ENCODE measurements at places on chromosomes 12 and 14. TPM values are rescaled to one million over a fixed set of nuclear protein-coding genes. Genes with fewer than 3 reads are reported as not detected.

DNA sequence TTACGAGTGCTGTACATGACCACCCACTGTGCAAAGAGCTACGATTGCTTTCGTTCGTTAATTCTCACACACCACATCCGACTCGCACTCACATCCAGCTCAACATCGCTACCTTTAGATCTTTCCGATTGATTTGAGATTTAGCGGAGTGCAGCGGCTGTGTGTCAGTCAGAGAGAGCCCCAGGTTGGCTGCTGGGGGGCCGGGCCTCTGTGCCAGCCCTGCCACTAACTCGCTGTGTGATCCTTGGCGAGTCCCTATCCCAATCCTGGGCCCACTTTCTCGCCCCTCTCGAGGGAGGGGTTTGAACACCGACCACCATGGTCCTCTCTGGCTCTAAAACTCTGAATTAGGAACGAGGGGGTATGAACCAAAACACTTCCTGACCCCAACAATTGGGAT is 8.6 kb downstream of the DLK1 start:
- H3K4me1 ChIP-seq, result no peaks in the 10 kb centered on the region
- peaks cover 12% of the 10 kb centered on the region for H3K27me3 ChIP-seq
- no peaks in the 10 kb centered on the region for H3K36me3 ChIP-seq
- no peak overlapping the region for H3K27ac ChIP-seq
- DNase-seq, result no peak
- no peak overlapping the region for H3K4me3 ChIP-seq

- H3K27me3 ChIP-seq, result no peaks in the 10 kb centered on the region
- peaks cover 28% of the 10 kb centered on the region for H3K4me1 ChIP-seq
- no peak overlapping the region for H3K4me3 ChIP-seq
These were observed 54.9 kb downstream of the VWF start for GRCh38 chr12:6069437-6070093.

DNA sequence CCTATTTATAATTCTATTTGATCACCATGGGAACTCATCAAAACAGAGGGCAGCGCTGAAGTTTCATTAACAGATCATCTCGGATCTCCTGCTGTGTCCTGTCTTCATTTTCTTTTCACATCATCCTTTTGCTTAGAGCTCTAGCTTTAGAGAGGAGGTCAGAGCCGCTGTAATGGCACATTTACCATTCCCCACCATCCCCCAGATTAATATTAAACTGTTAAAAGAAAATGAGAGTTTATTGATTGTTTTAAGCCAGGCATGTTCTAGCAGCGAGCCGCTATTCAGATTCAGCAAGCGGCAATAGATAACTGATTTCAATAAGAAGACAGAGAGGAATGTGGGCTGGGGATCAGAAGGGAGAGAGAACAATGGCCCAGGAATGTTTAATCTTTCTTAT is 308.8 kb downstream of the EGLN3 start:
- no peaks in the 10 kb centered on the region for H3K27me3 ChIP-seq
- no peak for DNase-seq
- no peak overlapping the region for H3K4me3 ChIP-seq
- no peak overlapping the region for H3K27ac ChIP-seq
- no peaks in the 10 kb centered on the region for H3K4me1 ChIP-seq

- no peak overlapping the region for H3K27ac ChIP-seq
- H3K4me1 ChIP-seq, result no peaks in the 10 kb centered on the region
- no peaks in the 10 kb centered on the region for H3K27me3 ChIP-seq
These were observed 9.8 kb downstream of the TMTC2 start for GRCh38 chr12:82696543-82696942.

DNA sequence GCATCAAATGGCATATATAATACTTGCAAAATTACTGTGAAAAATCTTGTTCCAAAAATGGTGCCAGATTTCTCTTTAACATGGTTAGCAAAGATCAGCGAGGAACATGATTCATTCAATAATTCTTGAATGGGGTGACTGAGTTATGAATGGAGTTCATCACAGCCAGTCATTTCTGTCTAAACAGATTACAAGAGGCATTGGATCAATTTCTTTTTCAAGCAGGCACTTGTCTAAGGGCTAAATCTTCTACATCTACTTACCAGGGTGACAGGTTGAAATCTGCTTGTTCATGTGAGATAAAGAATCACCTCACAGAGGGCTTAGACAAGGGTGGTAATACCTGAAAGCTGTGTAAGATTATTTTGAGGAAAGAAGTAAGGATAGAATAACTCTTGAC is 247.7 kb downstream of the ATP23 start:
- no peaks in the 10 kb centered on the region for H3K27me3 ChIP-seq
- H3K4me1 ChIP-seq, result no peaks in the 10 kb centered on the region
- no peak overlapping the region for H3K27ac ChIP-seq

- peaks cover 16% of the 10 kb centered on the region for H3K36me3 ChIP-seq
- H3K27me3 ChIP-seq, result no peaks in the 10 kb centered on the region
- DNase-seq, result peak; percentile 57
- peaks cover 16% of the 10 kb centered on the region for H3K4me1 ChIP-seq
- H3K27ac ChIP-seq, result peak overlapping the region; percentile 71
- peak overlapping the region; percentile 92 for H3K4me3 ChIP-seq
These were observed 896 bp downstream of the EIF5 start for GRCh38 chr14:103334644-103335622.

DNA sequence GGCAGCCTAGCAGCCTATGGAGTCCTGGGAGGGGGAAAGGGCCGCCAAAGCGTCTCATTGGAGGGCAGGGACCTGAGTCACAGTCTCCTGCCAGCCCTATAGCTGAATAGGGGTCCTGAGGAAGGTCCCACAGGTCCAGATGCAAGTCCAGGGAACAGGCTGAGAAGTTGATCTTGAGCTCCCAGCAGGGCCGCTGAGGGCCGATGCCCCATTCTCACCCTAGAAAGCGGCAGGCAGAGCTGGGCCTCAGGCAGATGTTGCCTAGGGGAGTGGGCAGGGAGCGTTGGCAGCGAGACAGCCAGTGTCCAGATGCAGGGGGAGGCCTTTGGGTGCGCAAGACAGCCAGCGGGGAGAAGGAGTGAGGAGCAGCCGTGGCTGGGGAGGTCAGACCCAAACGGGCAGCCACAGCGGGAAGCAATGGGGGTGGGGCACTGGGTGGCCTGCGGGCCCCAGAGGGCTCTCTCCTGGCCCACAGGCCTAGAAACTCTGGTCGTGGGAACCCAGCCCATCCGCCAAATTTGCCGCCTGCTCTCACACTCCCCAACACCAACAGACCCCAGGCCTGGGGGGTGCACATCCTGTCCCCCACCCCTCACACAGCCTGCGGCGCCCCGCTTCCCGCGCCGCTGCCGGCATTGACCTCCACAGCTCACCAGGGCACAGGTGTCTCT is 1.1 kb downstream of the HDAC7 start:
- peaks cover 1% of the 10 kb centered on the region for H3K36me3 ChIP-seq
- peaks cover 90% of the 10 kb centered on the region for H3K4me1 ChIP-seq
- H3K4me3 ChIP-seq, result peak overlapping the region; percentile 87

- peak within 1 kb of the TSS; percentile 72 for H3K4me3 ChIP-seq
- peaks cover 12% of the 10 kb centered on the region for H3K4me1 ChIP-seq
- no peak within 1 kb of the TSS for H3K27ac ChIP-seq
- DNase-seq, result no peak
- H3K27me3 ChIP-seq, result peaks cover 17% of the 10 kb centered on the region
These were observed at the start of gene CLEC14A for GRCh38 chr14:38255673-38256532. TSS of gene CLEC14A (minus strand) at chr14:38256093. CDS start at chr14:38256022, 71 bp downstream.

PPM1H gene
- not detected for total RNA-seq

KRT77 gene
- not detected for total RNA-seq

AVPR1A gene
- not detected for total RNA-seq

ZNF410 gene
- 56.9 TPM for total RNA-seq

OR10AD1 gene
- total RNA-seq, result not detected

KTN1 gene
- total RNA-seq, result 142 TPM
